Nucleus accumbens (tissue), 56 donors: ENCODE measurements at places on chromosomes 7 and 10.

GRCh38 chr10:127968659-127969058 is 61.8 kb downstream of the PTPRE start:
- no peak for DNase-seq

DNA sequence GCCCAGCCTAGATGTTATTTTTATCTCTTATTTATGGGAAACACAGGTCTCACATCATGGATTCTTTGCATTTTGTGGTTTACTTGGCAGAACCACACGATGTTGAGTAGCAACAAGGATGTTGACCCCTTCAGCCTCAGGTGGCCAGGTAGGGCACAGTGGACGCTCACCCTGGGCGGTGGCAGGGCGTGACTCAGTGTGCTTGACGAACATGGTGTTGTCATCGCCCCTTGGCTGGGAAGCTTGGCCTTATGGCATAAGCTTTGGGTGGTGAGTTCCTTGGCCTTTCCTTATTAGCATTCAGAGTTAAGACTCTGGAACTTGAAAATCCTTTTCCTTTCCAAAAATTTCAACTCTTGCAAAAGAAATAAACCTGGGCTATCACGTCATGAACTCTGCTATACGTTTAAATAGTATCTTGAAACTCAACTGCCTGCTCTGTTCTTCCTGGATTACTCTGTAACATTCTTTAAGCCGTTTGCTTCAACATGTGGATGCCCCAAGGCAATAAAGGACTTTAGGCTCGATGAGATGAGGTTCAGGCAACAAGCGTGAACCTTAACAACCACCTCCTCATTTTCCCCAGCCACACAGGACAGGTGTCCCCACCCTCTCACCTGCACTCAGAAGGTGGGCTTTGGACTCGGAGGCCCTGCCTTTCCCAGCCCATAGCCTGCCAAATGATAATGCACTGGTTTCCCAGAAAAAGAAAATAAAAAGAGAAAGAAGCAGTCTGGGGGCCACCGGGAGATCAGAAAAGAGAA is 22.5 kb upstream of the ECHDC3 start:
- no peak for DNase-seq

DNA sequence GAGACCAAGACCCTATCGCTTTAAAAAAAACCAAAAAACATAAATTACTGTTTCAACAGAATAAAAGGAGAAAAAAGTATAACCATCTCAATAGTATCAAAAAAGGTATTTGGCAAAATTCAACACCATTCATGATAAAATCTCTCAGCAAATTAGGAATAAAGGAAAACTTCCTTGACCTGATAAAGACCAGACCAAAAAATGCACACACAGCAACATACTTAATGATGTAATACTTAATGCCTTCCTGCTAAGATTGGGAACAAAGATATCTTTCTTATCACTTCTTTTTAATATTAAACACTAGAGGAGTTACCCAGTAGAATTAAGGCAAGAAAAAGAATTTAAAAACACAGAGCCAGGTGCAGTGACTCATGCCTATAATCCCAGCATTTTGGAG is 79.3 kb downstream of the CNOT4 start:
- DNase-seq: no peak

GRCh38 chr7:157782041-157782440 is 445.2 kb downstream of the DNAJB6 start:
- DNase-seq: no peak

GRCh38 chr10:50917486-50917885 is 32.1 kb upstream of the A1CF start:
- no peak for DNase-seq

DNA sequence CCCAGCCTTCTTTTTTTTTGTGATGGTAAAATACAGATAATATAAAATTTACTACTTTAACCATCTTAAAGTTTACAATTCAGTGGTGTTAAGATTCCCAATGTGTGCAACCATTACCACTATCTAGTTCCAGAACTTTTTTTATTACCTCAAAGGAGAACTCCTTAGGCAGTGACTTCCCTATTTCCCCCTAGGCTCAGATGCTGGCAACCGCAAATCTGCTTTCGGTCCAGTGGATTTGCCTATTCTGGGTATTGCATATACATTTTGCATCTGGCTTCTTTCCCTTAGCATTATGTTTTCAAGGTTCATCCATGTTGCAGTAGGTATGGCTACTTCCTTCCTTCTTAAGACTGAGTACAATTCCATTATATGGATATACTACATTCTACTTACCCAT is 56.5 kb downstream of the AFAP1L2 start:
- DNase-seq: no peak

GRCh38 chr10:108779501-108779900 is 1143.8 kb downstream of the XPNPEP1 start:
- DNase-seq: no peak

- DNase-seq: no peak
Observed at GRCh38 chr10:118592675-118593330, 2.6 kb downstream of the PRLHR start.

DNA sequence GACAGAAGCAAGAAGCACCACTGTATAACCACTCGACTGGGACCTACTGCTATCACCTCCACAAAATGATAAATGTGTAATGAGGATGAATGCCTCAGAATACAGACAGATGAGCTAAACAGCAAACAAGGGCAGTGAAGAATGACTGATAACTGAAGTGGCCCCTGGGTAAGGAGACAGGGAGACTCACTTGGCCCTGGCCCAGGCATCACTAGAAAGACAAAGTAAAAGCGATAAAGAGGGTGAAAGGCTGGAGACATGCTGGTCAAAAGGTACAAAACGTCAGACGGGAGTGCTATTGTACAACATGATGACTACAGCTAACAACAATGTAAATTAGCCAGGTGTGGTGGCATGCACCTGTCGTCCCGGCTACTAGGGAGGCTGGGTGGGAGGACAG is 27.8 kb upstream of the APBB1IP start:
- DNase-seq: no peak

DNA sequence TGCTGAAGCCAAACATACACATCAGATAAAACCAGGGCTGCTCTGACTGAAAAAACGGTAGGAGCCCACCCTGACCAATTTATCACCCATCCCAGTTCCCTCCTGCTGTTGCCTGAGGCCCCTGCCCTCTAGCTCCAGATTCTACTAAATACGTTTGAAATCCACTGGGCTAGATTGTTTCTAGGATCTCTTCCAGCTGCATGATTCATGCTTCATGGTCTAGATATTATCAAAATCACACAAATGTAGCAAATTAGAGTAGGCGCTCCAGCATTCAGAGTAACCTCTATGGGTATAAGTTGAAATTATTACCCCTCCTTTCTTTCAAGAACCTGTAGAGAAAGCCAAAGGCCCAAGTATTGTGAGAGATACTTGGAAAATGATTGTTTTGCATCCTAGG is 151.2 kb upstream of the FAM13C start:
- no peak for DNase-seq

DNA sequence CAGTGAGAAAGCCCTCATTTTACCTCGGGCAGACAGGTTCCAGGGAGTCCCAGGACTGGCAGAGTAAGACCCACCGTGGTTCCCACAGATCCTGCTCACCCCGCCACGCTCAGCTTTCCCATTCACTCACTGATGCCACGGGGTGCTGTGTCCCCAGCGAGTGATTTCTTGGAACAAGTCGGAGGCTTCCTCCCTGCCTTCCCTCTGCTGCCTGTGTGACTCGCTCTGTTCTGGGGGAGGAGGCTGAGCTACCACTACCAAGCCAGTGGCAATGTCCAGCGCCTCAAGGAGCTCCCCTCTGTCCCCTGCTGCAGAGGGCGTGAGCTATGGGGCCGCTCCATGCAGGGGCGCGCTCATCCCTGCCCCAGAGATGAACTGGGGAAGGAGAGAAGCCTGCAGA is 12.6 kb downstream of the IL15RA start:
- DNase-seq: no peak

GRCh38 chr7:30249316-30249715 is 35.1 kb upstream of the ZNRF2 start:
- no peak for DNase-seq

DNA sequence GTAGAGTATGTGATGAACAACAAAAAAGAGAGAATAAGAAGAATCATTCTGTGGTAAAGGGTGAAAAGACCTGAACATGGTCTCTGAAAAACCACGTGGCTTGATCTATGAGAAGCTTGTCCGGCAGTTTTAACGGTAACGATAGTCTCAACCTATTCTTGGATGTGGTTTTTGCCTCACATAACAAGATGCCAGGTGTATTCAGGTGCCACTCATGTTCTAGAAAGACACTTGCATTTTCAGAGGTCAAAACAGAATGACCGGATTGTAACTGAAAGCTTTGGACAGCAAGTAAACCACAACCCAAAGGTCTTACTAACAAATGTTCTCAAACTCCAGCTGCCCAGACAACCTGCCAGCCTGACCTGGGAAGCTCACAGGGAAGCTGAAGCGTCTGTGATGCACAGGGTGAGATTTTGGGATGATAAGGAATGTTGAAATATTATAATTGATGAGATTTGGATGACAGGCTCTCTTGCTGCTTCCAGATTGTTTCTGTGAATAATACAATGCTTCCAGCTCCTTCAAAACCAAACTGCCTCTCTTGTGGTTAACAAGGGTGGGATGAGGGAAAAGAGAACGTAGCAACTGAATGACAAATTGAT is 137.4 kb upstream of the GRB10 start:
- no peak for DNase-seq

GRCh38 chr10:4568731-4569130 is 257.3 kb upstream of the AKR1E2 start:
- no peak for DNase-seq

GRCh38 chr7:21767300-21767900 is 178.3 kb downstream of the CDCA7L start:
- no peak for DNase-seq

DNA sequence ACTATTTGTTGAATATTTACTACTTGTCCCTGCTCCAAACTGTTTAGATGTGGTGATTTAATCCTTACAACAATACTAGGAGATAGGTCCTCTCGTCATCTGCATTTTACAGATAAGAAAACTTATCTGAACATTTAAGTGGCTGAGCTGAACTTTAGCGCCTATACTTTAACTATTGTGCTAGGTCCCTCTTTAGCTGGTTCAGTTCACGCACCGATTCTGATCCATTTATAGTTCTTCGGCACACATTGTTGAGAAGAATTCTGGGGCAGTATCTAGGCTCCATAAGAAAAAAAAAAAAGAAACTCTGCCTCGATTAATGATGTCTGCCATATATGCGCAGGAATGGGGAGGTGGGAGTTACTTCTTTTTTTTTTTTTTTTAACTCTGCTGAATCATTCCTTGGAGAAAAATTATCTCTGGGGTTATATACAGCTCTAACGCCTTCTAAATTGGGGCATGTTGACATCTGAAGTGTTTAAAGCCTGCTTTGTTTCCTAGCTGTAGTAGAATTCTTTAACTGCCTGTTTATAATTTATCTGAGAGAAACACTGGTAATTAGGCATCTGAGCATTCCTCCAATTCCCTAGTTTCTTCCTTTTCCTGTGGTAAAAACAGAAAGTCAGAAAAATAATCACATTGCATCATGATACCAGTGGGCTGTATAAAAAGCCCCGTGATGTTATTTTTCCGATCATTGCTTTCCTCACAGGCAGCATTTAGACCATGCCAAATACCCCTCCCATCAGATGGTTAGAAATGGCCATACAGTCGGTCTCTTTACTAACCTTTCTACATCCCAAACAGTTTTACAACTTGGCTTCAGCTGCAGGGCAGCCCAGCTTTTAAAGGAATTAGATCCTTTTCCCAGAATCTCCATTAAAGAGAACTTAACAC is 98.5 kb upstream of the KDM7A start:
- no peak for DNase-seq

DNA sequence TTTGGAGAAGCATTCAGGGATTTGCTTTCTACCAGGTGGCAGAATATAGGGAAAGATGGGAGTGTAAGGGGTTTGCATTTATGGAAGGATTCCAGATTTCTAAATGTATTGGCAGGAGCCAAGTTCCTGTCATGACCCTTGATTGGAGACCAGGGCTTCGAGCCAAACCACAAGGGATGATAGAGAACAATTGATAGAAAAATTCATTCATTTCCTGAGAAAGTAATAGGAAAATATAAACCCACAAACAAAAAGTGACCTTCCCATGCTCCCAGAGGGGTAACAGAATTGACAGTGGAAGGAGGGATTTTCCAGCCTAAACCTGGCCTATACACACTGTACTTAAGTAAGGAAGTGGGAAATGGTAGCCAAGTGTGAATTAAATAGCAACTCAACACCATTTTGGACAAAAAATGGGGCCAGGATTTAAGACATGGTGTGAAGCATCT is 22.4 kb upstream of the IFIT2 start:
- no peak for DNase-seq

- DNase-seq: no peak
Observed at GRCh38 chr7:65269150-65269856, 104.4 kb upstream of the ZNF92 start.

DNA sequence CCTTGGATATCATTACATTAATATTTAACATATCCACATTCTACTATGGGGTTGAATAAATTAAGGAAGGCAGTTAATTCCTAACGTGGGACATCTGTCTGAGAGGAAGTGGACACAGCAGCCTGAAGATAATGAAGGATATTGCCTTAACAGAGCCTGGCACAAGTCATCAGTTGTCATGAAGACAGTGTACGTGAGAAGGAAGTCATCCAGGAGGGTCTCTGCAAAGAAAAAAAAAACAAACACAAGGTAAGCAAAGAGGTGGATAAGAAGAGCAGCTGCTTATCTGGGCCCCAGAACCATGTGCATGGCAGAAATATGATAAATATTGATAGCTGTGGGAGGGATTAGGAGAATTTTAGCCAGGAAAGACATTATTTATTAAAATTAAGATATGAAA is 190.0 kb downstream of the RAPGEF5 start:
- no peak for DNase-seq

- peak; percentile 43 for DNase-seq
Observed at GRCh38 chr10:89207801-89208551, 859 bp upstream of the CH25H start.
